ENCODE measurements at places on chromosomes 3 and 15.

DNA sequence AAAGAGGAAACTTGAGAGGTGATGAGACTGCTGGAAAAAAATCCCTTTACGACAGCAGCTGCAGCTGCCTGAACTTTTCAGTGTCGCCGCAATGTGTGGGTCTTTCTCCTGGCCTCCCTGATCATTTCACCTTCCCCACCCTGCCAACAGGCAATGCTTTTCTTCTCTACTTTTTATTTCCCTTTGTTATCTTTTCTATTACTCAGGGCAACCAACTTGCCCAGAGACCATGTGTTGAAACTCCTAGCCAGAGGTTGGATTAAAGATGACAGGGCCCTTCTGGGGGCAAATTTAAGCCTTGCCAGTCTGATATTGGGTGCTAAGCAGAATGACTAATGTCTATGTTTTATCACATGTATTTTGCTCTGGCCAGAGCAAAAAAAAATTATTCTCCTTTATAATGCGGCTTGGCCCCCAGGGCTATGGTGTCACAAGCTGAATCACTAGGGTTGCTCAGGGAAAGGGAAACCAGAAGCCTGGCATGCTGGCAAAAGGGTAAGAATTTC, 51.5 kb upstream of the CFAP20DC start:
- DNase-seq, result no peak

DNA sequence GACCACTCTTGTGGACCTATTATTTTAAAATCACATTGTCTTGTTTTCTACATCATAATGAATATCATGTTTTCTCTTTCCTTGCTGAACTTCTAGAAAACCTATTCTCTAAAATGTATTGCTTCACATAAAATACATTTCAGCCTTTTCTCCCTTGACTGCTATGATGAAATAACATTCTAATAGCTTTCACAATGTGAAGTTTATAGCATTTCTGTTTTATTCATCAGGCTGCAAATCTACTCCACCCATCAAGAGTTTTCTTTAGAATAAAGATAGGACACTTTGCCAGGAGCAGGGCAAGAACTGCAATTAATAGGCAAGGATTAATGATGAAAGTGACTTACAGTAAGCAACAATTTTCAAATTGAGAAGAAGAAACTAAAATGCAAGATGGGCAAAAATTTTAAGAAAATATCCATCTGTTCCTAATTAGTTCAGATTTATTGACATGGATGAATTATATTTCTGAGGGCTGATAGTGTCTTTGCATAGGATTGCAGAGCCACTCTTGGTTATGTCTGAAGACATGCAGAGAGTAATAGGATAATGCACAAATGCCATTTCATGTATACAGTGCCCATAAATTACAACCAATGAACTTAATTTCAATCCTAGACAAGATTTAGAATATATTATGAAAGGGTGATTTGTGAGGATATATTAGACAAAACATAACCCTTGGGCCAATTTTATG, 21.7 kb downstream of the LEKR1 start:
- no peak for DNase-seq

DNA sequence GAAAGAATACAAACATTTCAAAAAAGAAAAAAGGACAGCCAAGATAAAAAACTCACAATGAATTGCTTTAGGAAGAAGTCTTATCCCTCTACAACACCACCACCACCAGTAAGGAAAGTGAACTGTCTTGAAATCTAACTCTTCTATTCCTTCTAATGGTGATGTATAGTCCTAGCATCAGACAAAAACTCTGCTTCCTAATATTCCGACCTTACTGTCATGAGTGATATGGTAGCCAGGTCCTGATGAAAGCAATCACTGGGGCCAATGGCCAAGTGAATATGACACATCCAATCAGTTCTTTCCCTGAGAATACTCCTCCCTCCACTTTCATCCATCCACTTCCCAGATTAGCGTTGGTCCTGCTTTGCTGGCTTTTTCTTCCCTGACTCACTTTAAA, 14.8 kb downstream of the GK5 start:
- no peak for DNase-seq

- no peak for DNase-seq
These were observed 1.7 kb downstream of the PPCDC start for GRCh38 chr15:75025107-75025506.

GRCh38 chr3:28172748-28173147, 68.7 kb upstream of the CMC1 start:
- no peak for DNase-seq

DNA sequence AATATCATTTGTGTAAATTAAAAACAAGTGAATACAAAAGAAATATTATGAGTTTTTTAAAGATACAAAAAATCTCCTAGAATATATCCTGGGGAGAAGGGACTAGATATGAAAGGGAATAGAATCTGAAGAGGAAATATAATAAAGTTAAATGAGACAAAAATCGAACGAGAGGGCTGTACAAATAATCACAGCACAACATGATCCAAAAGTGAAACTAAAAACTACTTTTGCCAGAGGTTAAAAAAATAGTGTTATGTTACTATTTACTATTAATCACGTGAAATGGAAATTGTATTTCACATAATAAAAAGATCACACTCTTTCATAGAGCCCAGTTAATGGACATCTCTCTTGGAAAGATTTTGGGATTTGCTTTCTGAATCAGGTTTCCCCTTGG, 28.6 kb downstream of the CGGBP1 start:
- no peak for DNase-seq

GRCh38 chr15:40306908-40307307, 827 bp downstream of the PLCB2 start:
- DNase-seq, result no peak

DNA sequence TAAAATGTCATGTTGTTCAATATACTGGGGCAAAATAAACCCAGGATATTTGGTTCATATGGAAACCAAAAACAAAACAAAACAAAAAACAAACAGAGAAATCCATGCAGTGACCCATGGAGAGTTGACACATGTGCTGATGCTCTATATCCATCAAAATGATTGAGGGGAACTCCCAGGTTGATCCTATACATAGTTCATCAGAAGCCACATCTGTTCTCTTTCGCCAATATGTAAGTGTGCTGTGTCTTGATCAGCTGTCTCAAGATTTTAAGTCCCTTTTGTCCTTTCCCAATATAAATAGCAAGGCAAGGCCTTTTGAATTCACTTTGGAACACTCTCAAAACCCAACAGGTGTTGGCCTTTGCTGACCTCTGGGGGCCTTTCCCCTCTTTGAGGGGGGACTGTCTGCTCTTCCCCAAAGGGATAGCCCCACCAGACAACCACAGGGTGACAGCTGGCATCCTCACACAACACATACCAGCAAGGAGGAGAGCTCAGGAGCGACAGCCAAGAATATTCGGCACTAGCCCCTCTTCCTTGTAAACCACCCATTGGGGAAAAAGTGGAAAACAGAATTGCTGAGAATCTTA, 209.4 kb upstream of the CD96 start:
- no peak for DNase-seq

- DNase-seq, result no peak
These were observed 24.1 kb upstream of the GP9 start for GRCh38 chr3:129036222-129037092.

- no peak for DNase-seq
These were observed 281.8 kb downstream of the FAM43A start for GRCh38 chr3:194967151-194968117.
